ENCODE measurements at places on chromosomes 5 and 9.
A peak's percentile ranks its signal among the peaks of the same experiment; 100 is the strongest.

DNA sequence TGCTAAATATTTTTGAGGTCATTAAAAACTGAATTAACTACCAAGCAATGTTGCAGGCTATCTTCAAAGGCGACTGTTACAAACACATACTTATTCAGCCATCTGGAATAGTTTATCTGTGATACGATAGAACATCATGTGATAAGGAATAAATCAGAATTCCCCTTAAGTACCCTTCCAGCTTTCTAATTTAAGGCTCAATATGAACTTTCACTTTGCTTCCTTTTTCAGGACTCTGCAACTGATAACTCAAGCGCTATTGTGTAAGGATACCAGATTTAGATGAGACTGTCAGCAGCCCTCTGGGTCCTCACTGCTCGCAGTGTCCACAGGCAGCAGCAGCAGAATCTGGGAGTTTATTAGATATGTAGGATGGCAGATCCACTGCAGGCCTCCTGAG is 416.3 kb downstream of the SPATA31D1 start:
- no peak for DNase-seq

DNA sequence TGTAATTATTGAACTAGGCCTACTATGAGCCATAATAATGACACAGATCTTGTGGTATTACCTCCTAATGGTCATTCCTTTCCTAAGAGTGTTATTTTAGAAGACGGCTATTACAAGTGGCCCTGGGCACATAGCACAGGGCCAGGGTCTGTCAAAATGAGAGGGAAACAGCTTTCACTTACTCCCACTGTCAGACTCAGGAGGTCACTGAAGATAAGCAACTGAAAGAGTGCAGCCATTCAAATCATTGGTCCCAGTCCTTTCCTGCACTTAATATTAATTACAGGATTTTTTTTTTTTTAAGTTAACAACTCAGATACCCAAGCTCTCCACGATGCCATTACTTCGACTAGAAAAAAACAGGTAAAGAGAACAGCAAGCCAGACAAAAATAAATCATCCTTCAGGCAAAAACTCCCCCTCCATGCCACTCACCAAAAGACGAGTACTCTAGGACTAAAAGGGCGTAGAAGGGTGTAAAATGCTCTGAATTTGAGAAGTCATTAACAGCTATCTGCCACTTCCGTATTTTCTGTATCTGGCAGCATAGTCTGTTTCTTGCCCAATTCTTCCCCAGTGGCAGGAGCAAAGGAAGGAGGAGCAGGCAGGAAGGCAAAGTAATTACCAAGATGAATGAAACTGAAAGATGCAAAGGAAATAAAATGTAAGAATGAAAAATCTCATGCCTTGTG is 87.4 kb downstream of the ZNF608 start:
- no peak for DNase-seq

GRCh38 chr5:139468421-139468931 is 2.3 kb upstream of the SMIM33 start:
- no peak for DNase-seq

- DNase-seq: no peak
Observed at GRCh38 chr9:124437086-124437485, 13.2 kb upstream of the ADGRD2 start.

- DNase-seq: no peak
Observed at GRCh38 chr5:150540615-150541396, 32.9 kb downstream of the NDST1 start.

GRCh38 chr5:117776977-117777376 is 1202.4 kb upstream of the SEMA6A start:
- no peak for DNase-seq

- no peak for DNase-seq
Observed at GRCh38 chr9:6777213-6777902, 19.6 kb downstream of the KDM4C start.

- DNase-seq: no peak
Observed at GRCh38 chr5:167511-167910, 23.8 kb upstream of the LRRC14B start.

GRCh38 chr9:87873607-87874303 is 8.9 kb upstream of the SPATA31E1 start:
- DNase-seq: no peak

DNA sequence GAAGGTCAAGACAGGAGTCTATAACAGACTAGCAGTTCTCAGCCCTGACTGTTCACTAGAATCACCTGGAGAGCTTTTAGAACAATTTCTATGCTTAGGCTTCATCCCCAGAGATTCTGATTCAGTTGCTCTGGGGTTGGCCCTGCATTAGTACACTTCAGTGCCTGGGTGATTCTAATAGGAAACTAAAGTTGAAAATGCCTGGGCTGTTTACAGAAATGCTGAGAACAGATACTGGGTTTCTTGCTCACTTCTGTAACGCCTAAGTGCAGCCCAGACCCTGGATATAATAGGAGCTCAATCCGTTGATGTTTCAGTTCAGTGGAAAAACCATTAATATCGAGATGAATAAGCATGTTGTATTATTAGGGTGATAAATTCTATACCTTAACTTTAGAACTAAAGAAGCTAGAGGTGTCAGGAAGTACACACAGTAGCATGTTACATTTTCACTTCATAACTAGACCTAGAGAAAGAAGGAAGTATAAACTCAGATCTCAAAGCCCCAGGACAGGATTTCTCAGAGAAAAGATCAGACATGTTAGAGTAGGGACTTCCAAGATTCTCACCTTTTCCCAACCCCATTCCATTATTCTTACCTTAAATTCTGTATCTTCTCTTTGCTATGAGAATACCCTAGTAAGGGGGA is 20.4 kb downstream of the HAVCR2 start:
- DNase-seq: no peak

DNA sequence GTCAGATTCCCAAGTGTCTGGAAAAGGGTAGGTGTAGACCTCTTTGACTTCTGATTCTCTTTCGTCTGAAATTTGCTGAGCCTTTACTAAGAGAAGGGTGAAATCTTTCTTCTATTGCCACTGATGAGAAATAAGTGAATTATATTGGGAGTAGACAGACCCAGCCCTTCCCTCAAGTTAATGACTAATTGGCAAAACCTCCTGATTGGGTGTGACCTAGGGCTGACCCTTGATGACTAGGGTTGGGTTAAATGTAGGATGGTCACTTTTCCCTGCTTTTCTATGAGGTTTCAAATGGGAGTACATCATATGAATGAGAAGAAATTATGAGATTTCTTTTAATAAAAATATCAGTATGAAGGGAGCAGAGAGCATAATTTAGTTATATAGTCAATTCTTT is 73.4 kb upstream of the C5orf46 start:
- no peak for DNase-seq

DNA sequence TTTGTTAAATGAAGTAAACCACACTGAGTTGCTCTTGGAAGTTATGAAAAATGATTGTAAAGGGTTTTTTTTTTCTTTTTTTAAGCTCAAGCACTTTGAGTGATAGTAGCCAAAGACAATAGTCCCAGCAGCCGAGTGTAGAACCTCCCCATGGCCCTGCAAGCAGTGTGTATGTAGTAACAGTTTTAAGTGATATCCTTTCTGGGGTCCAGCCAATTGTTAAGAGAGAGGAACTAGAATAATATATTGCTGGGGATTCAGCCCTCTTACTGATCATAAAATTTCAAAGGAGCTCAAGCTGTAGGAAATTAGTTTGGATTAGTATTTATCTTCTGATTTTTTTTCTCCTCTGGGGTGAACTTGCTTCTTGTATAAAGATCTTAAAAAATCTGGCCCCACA is 43.2 kb downstream of the NPR3 start:
- no peak for DNase-seq

DNA sequence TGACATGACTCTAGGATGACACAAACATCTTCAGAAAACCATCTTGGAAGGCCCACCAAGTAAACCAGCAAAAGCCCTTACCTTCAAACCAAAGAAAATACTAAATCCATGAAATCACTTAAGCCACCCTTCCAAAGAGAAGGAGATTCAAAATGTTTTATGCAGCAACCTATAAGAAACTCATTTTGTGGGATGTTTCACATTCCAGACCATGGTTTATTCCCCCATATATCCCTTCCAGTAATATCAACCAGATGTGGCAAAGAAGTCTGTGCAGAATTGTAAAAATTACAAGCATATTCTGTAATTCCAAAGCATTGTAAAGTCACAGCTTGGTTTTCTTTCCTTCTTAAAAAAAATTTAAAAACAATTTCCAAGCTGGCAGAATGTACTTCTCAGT is 117.4 kb downstream of the SLIT3 start:
- no peak for DNase-seq

DNA sequence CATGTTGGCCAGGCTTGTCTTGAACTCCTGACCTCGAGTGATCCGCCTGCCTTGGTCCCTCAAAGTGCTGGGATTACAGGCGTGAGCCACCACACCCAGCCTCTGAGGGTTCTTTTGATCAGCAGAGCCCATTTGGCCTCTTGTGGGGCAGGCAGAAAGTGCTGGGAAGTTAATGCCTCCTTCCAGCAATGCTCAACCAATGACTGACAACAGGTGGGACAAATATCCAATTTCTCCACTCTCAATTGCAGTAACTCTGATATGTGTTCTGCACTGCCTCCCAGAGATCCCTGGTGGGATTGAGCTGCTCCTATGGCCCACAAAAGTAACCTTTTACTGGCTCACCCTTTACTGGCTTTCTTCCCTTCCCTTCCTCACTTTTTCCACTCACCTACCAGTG is 79.9 kb upstream of the APC start:
- no peak for DNase-seq

DNA sequence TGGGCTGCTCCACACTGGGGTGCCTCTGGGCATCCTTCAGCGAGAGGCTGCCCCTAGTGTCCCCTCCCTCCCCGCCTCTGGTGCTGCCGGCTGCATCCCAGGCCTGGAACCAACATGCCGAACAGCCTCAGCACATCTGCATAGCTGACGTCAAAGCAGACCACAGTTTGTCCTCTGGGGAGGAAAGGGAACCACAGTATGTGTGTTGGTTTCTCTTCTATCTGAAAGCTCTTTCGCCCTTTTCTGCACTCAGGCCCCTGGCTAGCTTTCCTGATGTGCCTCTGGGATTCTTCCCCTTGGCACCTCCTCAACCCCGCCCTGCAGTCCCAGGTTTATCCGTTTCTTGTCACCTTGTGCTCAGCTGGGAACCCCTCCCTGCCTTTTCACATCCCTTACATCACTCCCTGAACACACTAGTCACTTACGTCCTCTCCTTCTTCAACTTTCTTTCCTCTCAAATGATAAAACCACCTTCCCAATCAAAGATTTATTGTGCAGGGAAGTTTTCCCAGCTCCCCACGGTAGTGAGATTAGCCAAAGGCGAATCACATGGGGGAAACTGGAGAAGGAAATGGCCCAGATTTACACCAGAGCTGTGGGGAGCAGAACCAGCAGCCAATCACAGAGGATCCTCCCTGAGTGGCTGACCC is 35.5 kb upstream of the B4GALT1 start:
- peak; percentile 5 for DNase-seq

DNA sequence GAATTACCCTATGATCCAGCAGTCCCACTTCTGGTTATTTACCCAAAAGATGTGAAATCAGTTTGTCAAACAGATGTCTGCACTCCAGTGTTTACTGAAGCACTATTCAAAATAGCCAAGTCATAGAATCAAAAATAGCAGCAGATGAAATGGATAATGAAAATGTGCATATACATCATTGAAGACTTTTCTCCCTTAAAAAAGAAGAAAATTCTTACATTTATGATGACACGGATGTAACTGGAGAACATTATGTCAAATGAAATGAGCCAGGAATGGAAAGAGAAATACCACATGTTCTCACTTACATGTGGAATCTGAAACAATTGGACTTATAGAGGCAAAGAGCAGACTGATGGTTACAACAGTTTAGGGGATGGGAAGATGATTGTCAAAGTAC is 21.5 kb upstream of the PLEKHG4B start:
- no peak for DNase-seq

GRCh38 chr5:76600716-76601115 is 22.5 kb downstream of the F2RL2 start:
- DNase-seq: no peak

DNA sequence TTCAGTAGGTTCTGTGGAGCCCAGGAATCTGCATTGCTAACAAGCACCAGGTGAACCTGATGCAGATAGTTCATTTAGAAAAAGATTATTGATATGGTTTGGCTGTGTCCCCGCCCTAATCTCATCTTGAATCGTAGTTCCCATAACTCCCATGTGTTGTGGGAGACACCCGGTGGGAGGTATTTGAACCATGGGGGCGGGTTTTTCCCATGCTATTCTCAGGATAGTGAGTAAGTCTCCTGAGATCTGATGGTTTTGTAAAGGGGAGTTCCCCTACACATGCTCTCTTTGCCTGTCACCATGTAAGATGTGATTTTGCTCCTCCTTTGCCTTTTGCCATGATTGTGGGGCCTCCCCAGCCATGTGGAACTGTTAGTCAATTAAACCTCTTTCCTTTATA is 212.0 kb downstream of the RAB3C start:
- DNase-seq: no peak

DNA sequence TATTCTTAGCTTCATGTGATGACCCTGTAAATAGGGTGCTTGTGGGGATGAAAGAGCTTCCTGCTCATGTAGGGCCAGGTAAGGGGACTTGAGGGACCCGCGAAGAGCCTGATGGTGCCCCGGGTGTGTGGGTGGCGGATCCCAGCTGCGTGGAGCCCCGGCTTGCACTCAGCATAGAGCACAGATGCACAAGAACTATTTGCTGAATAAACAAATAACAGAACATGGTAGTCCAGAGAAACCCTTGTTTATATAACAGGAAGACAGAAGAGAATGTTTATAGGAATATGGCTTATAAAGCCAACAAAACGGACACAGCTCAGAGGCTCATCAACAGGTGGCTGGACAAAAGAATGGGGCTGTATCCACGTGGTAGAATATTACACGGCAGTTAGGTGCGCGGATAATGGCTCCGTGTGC is 106.9 kb upstream of the COL5A1 start:
- no peak for DNase-seq

DNA sequence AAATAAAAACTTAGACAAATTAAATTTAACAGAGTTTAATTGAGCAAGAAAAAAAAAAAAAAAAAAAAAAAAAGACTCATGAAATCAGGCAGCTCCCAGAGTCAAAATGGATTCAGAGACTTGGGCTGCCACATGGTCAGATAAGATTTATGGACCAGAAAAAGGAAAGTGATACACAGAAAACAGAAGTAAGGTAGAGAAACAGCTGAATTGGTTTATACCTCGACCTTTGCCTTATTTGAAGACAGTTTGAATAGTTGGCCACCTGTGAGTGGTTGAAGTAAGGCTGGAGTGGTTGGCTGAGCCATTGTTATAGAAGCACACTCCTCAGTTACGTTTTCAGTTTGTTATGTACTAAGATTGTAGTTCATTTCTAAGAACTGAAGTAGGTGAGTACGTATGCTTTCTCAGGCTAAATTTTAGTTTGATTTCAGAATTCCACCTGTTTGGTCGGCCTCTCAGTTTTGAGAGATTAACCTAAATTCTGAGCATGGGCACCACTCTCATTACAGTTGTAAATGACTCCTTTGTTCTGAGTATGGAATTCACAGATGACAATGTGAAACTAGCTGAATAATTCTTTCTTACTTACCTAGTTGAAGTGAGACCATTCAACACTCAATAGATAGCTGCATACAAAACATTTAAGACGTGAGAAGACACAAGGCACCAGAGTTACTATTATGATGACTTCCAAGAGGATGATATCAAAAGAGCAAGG is 149.0 kb downstream of the AOPEP start:
- DNase-seq: no peak

All from stimulated activated CD8-positive, alpha-beta memory T cell treated with anti-CD3 and anti-CD28 coated beads, Interleukin-4, amount 100 ng/mL, for 4 hours (primary cell).